ENCODE measurements at places on chromosomes 11 and 22.

DNA sequence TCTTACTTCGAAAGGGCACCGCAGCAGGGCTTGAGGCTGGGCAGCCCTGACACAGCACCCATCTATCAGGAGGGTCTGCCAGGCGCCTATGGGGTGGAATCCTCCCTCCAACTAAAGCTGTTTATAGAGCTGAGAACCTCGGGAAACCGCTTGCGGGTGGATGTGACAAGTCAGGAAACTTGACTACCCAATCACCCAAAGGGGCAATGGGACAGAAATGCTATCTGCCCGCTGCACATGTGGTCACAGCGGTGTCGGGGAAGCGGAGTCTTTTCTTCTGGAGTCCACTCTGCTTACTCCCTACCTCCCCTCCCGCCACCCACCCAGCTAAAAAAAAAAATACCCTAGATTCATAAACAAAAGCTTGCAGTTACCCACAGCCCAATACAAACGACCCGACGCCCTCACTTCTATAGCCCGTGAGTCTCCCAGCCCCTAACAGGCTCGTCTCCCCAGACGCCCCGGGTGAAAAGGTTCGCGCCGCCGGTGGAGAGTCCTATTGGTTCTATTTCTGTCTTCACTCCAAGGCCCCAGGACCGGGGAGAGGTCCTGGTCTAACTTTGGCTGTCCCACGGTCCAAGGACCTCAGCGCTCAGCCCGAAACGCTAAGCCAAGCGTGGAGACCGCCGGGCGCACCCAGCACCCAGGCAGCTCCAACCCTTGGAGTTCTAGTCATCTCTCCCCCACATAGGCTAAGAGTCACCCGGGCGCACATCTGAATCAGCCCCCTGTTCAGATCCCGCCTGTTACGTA lies 1.4 kb downstream of the TRPC6 start:
- no peak for DNase-seq

DNA sequence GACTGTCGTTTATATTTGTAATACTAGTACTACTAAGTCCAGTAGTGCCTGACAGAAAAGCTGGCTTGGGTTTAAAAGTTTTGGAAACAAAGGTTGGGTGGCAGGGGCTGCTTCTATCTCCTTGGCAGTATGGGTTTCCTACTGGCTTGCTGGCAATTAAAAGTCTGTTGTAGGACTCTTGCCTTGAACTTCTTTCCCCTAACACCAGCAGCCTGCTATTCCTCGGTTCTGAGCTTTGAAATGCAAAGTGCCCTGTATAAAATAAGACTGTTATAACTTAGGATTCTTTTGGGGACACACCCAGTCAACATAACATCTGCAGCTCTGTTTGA lies 1.3 kb downstream of the RNF169 start:
- no peak for DNase-seq

GRCh38 chr11:75792127-75792731 lies 22.8 kb upstream of the UVRAG start:
- DNase-seq, result no peak

GRCh38 chr11:112785149-112785548 lies 176.1 kb upstream of the NCAM1 start:
- DNase-seq, result no peak

GRCh38 chr22:46612904-46613605 lies 7.1 kb upstream of the GRAMD4 start:
- no peak for DNase-seq

DNA sequence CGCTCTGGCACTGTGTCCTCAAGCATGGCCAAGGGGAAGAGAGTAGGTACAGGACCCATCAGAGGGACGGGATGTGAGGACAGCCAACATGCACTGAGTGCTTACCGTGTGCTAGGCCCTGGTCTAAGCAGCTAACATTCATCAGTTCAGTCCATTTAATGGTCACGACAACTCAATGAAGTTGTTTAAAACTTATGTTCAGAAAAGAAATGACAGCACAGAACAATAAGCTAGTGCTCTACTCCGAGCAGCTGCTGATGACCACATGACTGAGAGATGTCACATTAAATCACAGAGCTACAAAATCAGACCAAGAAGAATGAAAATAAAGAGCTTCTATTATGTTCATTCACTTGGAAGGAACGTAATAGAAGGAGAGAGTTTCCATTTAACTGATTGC lies 26.3 kb downstream of the PRDM10 start:
- DNase-seq, result no peak

DNA sequence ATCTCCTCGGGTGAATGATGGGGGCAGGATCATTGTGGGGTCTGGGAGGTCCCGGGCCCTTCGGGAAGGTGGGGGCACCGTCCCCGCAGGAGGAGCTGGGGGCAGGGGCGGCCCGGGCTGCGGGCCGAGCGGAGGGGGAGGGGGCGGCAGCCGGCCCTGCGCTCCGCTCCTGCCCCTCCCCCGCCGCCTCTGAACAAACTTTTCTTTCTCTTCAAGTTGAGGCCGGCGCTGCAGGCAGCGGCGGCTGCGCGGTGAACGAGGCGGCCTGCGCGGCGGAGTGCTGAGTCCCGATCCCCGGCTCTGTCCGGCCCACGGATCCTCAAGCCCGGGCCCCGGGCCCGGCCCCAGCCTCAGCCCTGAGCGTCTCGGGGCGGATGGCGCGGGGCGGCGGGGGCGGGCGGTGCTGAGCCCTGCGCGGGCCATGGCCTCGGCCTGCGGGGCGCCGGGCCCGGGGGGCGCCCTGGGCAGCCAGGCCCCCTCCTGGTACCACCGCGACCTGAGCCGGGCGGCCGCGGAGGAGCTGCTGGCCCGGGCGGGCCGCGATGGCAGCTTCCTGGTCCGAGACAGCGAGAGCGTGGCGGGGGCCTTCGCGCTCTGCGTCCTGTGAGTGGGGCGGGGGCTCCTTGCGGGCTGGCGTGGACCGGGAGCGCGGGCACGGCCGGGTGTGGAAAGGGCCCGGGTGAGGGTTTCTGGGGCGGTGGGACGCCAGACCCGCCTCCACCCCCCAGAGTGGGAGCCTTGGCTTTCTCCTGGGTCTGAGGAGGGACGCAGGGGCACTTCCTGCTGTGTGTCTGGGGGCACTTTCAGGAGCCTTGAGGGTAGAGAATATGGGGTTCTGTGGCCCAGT lies at the start of gene INPPL1:
TSS of gene INPPL1 (plus strand) at position 204 of the 847 bp plus-strand sequence. CDS start at position 422, 218 bp downstream.
- no peak for DNase-seq

DNA sequence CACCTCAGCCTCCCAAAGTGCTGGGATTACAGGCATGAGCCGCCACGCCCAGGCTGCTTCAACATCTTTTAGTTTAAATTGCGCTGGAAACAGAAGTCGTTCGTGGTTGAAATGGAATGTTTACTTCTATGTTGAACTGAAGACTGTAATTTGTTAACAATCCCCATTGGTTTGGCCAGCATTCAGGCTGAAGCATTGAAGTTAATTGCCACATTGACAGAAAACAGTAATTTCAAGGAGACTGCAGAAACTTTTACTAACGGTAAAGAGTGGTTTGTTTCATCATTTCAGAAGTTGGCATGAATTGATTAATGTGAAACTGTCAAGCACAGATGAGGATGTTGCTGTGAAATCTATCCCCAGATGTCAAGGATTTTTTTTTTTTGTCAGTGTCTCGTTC lies 14.2 kb downstream of the AP5B1 start:
- DNase-seq, result no peak

DNA sequence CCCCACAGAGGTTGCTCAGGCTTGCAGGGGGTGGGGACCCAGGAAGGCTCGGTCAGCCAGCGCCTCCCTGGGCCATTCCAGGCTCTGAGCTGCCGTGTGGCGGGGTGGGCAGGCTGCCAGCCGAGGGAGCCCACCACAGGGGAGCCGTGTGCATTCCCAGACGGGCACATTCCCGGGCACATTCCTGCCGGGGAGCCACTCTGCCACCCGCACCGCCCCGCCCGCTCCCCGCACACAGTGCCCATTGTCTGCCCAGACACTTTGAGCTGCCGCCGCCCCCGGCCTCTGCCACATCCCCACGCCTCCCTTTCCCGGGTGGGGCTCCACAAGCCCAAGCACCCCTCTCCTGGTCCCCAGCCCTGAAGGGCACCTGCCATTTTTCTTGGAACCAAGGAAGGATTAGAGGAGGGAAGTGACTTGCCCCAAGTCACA lies 27.4 kb downstream of the RPL3 start:
- DNase-seq, result no peak

- DNase-seq, result no peak
Measured at GRCh38 chr11:46382646-46383403, 1.4 kb downstream of the MDK start.

DNA sequence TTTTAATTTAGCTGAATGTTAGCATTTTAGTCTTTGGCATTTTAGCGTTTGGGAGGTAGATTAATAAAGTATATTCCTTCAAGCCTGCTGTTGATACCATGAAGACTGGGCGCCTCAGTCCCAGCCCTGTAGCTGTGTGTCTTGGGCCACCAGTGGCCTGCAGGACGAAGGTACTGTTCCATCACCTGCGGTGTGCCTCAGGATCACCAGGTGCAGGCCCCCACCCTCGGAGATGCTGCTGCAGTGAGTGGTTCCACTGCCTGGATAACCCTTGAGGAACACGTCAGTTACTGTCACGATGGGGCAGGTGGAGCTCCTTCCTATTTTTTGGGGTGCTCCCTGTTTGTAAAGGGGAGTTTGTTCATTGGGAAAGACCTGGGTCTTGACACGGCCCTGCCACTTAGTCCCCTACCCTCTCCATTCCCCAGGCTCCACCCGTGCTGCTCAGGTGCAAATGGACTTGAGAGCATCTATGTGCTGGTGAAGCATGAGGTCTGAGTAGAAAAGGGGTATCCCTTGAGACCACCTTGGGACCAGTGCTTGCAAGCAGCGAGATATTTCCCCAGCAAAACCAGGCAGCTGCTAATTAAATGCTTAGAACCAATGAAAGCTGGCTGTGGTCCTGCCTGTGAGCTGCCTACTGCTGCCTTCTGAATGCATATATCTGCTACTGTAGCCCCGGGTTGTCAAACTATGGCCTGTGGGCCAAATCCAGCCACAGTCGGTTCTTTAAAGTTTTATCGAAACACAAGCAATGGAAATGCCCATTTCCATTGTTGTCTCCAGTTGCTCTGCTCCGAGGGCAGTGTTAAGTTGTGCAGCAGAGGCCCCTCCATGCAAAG lies 28.7 kb downstream of the INCENP start:
- DNase-seq, result no peak

DNA sequence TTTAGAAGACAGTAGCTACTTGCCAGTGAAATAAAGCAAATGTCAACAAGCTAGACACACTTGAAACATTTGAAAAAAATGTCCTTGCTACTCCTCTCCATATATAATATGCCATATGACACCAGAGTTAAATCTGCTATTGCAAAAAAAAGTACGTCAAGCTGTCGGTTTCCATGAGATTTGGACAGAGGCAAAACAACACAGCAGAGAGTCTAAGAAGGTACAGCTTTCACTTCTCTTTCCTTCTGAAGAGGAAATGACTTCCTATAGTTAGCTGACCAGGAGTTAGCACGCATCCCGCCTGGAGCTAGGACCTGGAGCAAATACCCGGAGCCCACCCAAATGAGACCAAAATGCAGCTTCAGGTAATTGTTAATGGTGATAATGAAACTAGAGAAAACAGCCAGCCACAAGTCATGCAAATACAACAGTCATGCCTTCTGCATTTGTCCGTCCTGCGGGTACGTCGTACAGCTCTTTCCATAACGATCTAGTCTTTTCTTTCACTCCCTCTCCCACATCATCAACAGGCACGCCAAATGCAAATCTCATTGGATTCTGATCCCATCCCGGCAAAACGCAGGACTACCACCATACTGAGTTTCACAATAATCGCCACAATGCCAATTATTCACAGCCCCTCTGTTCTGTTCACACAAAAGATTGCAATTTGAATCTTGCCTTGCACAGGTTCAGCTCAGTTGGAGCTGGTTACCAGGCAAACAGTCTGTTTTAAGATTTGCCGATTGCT lies 395.0 kb upstream of the CCDC90B start:
- no peak for DNase-seq

GRCh38 chr22:26481112-26481693 lies 2.4 kb downstream of the HPS4 start:
- no peak for DNase-seq

DNA sequence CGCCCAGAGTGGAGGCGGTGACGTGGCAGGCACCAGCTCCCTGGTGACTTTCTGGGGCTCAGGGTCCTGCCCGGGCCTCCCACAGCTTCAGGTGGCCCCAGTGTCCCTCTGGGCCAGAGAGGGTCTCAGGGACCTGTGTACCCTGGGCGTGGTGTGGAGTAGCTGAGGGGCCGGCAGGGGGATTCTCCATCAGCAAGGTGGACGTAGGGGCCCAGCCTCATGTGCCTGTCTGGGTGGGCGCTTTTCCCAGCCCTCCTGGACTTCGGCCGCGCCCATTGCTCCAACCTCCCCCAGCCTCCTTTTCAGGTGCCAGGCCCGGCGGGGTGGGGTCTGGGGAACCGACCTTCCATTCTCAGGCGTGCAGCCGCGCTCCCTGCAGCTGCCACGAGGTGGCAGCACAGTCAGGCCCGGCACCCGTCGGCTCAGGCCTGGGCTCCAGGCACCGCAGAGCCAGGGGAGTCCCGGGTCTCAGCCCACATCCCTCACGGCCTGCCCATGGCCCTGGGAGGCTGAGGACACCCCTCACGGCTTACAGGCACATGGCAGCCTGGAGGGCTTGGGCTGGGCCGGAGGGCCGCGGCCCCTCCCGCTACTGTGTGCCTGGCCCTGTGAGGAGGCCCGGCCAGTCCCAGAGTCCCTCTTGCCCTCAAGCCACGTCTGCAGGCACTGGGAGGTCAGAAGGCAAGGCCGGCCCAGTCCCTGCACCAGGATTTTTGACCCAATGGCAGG lies 19.9 kb upstream of the MUC5B start:
- no peak for DNase-seq

DNA sequence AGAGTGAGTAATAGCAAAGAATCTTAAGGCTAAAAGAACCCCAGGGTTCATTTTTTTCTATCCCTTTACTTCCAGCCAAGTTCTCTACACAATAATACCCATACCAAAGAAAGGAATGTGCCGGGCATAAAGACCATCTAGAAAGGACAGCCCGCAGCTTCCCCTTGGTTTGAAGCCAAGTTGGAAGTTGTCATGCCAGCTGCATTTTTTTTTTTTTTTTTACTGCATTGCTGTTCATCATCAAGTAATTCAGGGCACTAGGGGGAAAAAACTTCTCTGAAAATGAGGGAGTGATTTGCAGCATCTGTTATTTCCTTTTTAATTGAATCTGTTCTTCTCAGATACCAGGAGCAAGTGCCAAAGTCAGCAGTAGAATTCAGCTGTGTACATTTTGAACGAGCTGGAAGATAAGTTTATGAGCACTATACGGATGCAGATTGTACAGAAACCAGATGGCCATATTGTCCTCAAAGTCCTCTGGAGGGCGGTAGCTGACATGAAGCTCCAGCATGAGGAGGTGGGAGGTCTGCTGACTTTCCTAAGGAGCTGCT lies 56.4 kb downstream of the UBASH3B start:
- DNase-seq, result no peak

- no peak for DNase-seq
Measured at GRCh38 chr11:98710986-98711385, 309.8 kb upstream of the CNTN5 start.
